ENCODE measurements at places on chromosomes 7 and 10.

DNA sequence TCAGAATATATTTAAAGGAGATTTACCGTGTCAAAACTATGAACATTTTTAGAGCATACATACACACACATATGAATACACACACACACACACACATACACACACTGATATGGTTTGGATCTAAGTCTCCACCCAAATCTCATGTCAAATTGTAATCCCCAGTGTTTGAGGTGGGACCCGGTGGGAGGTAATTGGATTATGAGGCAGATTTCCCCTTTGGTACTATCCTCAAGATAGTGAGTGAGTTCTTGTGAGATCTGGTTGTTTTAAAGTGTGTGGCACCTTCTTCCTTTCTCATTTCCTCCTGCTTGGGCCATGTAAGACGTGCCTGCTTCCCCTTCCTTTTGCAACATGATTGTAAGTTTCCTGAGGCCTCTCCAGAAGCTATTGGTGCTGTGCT is 515.0 kb upstream of the ZMIZ1 start:
- DNase-seq: no peak

DNA sequence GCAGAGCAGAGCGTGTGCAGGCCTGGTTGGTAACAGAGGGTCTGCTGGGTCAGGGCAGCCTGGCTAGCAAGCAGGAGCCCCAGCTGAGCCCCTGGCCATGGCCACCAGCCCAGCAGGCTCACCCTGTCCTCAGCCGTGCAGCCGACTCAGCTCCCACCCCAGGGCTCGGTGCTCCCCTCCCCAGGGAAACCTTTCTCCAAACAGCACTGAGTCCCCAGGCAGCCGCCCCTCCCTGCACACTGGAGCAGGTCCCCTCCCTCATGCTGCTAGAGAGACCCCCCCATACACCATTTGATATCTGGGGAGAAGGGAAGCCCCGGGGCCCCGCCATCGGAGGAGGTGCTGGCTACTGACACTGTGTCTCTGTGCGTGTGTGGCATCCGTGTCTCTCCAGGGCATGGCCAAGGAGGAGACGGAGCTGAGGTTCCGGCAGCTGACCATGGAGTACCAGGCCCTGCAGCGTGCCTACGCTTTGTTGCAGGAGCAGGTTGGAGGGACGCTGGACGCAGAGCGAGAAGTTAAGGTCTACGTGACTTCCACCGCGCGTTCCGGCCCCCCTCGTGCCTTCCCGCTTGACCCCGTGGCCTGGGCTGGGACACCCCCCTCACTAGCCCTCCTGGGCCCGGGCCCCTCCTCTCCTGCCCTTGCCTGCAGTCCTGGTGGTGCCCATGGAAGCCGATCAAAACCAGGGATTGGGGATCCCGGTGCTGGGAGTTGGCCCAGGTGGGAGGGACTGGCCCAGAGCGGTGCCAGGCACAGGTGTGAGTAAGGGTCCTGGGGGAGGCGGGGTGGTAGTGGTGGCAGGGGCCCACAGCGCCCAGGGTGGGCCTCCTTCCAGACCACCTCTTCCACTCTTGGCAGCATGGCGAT is 45.0 kb upstream of the DPYSL4 start:
- no peak for DNase-seq

DNA sequence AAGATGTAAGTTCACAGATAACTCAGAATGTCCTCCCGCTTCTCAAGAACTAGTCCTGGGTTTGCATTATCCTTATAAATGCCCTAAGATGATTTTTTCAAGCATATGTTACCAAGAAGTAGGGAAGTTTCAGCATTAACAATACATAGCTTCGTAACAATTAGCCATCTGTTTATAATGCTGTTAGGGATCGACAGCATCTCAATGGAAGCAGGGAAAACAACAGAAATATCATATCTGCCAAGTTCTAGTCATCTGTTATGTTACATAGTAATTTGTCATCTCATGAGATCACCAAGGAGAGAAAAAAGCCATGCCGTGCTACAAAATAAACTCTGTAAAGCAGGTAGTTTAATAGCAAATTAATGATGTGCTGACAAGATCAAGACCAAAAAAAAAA is 731.5 kb upstream of the C7orf33 start:
- no peak for DNase-seq

DNA sequence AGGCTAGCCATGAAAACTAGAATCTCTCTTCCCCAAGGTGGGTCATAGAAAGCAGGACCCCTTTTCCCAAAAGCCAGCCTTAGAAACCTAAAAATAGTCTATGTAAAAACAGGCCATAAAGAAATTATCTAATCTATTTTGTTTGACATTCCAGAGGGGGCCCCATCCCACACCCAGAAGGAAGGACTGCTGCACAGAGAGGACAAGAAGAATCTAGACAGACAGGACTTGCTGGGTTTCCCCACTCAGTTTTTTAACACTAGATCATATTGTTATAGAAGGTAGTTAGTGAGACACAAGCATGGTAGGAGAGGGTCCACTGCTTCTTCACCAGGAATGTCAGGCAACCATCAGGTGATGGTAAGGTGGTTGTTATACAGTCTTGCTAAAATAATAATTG is 357.0 kb downstream of the LRRTM3 start:
- DNase-seq: no peak

DNA sequence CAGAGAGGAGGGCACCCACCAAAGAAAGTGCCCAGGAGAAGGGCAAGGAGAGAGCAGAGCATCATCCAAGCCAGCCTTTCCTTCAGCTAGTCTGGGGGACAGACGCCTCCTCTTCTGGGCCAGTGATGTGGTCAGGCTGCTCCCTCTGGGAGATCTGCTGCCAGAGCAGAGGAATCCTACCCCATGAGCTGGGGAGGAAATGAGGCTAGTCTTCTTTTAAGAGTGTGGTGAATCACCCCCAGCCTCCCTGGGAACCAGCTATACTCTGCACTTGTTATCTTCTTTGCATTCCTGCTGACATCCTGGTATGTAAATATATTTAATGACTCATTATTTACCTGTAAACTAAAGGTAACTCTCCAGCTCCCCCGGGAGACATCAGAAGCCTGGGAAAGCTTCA is 41.6 kb upstream of the EPHB6 start:
- peak; percentile 94 for DNase-seq

- no peak for DNase-seq
Observed at GRCh38 chr10:73812657-73813056, 1.3 kb upstream of the NDST2 start.

DNA sequence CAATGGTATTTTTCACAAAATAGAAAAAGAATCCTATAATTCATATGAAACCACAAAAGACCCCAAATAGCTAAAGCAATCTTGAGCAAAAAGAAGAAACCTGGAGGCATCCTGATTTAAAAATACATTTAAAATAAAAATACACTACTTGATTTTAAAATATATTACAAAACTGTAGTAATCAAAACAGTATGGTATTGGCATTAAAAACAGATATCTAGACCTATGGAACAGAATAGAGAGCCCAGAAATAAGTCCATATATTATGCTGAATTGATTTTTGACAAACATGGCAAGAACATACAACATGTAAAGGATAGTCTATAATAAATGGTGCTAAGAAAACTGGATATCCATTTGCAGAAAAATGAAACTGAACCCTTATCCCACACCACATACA is 34.8 kb downstream of the CUBN start:
- DNase-seq: no peak
